Ureter (tissue), 1 donor: ENCODE measurements at places on chromosomes 13 and 19.

DNA sequence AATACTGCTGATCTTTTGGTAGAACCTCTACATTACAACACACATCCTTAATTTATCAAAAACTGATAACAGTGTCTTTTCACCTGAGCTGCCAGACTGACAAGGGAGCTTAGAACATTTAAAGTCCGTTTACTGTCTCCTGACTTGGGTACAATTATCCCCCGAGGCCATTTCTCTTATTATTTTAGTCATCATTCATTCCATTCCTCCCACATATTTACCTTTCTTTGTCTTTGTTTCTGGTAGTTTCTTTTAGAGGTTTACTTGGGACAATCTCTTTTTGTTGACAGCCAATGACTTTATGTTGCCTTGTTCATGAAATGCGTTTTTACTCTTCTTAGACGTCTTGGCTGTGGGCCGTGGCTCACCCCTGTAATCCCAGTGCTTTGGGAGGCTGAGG is 186.9 kb downstream of the PCCA start:
- DNase-seq, result no peak

DNA sequence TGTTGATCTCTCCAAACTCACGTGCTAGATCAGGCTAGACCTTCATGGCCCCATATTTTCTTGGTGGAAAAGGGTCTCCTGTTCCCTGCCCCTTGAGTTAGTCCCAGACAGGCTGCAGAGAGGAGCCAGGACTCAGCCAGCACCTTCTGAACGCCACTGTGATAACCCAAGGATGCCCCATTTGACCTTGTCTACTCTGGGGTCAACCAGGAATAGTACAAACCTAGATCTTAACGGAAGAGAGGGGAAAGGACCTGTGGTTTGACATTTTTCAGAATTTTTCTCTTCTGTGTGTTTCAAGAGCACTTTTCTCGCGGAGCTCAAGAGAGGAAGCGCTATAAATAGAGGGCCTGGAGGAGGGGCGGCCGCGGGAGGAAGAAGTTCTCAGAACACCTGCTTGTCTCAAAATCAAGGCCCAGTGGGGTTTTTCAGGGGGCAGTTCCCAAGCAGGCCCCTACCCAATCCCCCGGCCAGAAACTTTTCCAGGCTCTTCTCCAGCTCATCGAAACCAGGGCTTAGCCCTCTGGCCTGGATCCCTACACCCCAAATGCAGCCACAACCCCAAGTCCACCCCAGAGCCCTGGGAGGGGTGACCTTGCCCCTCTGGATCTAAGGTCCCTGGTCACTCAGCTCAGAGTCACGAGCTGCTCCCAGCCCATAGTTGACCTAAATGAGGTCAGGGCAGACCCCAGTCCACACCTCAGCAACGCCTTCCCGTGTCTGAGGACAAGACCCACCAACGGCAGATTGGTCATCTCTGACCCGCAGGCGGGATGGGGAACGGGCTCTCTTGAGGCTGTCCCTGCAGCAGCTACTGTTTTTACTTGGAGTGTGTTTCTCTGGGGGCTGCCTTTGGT is 75.6 kb upstream of the TM9SF2 start:
- no peak for DNase-seq

GRCh38 chr13:35830850-35831450 is 300.2 kb downstream of the DCLK1 start:
- no peak for DNase-seq

DNA sequence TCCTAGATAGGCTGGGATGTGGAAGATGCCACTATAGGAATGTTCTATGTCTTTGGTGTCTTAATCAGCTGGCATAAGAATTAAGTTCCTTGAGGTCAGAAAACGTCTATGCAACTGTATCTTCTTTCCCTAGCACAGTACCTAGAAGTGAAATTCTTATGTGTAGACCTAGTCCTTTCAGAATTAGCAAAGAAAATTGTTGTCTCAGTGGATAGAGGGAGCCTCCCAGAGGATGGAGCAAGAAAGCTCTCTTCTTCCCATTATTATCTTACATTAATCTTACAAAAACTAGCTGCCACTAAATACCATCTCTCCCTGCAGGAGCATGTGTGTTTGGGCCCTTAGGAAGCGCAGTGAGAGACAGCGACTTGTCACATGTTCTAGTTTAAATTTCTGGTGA is 11.6 kb downstream of the CLDN10 start:
- no peak for DNase-seq

GRCh38 chr19:12482509-12482886 is 2.1 kb downstream of the ZNF709 start:
- DNase-seq, result no peak

DNA sequence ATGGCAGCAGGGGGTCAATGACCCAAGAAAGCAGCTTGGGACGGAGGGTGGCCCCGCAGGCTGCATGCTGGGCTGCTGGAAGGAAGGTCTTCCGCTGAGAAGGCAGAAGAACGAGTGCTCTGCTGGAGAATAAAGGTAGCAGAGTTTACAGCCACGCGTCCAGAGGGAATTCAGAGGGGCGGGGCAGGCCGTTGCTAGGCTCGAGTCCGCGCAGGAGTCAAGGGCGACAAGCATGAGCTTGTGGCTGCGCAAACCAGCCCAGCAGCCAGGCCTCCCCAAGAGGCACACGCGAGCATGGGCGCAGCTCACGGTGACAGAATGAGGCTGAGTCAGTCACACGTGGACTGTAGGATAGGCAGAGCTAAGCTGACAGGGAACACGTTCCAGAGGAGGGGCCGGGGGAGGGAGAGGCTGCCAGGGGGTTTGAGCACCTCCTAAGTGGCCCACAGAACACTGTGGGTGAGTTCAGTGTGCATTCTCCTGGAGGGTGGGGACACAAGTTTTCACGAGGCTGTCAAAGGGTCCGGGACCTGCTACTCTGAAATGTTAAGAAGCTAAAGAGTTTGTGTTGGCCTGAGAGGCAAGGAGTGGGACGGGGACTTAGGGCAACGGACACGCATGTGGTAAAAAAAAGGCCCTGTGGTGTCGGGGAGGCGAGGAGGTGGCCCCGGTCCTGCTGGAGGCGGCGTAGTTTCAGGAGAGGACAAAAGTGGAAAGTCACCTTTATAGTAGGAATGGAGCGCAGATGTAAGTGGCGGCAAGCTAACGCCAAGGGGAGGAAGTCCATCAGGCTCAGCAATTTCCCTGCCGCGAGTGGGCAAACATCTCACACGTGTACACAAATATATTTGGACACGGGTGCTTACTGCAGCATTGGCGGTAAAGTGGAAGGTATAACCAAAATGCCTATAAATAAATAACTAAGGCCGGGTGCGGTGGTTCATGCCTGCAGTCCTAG is 17.7 kb downstream of the RFX2 start:
- peak; percentile 91 for DNase-seq

- DNase-seq, result no peak
Measured at GRCh38 chr19:43300876-43301765, 31.8 kb upstream of the PSG9 start.

- DNase-seq, result no peak
Measured at GRCh38 chr13:74061926-74062595, 72.1 kb downstream of the KLF12 start.

DNA sequence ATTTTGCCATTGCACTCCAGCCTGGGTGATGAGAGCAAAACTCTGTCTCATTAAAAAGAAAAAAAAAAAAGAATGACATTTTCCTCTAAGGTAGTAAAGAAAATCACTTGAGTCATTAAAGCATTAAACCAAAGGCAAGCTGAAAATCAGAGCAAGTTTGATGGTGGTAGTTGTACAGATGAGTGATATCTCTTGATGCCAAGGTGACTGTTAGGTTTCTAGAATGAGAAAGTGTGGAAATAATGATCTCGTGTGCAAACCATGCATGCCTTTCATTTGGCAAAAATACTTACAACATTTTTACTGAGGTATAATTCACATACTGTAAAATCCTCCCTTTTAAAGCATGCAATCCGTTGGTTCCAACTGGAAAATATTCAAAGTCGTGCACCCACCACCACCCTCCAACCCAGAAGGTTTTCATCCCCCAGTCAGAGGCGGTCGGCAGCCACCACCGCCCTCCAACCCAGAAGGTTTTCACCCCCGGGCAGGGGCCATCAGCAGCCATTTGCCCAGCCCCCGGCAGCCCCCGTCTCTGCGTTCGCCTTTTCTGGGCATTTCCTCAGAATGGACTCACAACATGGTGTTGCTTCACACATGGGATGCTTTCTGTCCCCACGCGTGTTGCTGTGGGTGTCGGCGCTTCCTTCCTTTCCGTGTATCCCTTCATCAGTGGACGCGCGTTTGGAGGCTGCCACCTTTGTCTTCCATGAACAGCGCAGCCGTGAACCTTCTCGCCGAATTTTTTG is 90.2 kb downstream of the ATP11A start:
- no peak for DNase-seq

DNA sequence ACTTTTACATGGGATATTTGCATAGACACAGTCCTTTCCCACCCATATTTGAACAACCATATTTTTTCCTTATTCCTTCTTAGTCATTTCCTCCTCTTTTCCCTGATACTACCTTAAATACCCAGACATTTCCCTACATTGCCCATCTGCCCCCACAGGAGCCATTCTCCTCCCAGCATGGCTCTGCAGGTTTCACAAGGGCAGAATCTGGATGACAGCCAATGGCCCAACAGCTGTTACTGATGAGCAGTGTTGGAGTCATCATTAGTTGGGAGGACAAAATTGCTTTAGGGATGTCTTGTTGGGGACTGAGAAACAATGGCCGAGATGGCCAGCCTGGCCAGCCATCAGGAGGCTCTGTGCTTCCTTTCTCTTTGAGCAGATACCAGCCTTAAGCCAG is 209.5 kb downstream of the KLF5 start:
- DNase-seq, result no peak

DNA sequence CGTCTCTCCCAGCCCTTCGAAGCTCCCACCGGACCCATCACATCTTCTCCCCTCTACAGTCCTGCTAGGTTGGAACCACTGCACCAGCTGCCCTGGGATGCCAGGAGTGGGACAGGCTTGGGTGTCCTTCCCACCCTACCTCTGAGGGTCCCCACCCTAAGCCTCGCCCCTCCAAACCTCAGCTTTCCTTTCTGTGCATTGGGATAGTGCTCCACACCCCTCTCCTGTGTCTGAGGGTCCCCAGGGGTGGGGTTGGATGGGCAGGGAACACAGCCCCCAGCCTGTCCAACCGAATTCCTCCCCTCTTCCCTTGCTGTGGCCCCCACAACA is 1.9 kb upstream of the BCL3 start:
- DNase-seq, result no peak

DNA sequence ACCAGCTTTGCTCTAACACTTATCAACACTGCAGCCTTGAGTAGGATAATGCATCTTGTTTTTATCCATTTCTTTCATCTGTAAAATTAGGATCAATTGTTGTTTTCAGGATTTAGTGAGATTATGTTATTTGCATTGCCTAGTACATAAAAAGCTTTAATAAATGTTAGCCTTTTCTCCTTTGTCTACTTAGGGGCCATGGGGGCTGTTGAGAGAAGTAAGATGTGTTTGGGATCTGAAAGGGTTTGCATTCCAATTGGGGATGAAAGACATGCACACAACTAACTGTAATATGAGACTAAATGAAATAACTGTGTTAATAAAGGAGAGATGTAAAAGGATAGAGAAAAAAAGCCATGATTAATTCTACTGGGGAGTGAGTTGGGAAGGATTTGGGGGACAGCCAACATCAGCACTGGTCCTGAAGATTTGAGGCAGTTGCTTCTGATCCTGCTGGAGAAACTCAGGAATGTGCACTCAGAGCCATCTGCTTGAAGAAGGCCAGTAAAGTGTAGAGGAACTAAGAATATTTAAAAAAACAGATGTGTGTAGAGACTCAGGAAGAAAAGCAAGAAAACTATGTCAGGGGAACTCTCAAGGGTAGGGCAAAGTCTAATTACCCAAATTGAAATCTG is 236.3 kb downstream of the OLFM4 start:
- DNase-seq, result no peak

DNA sequence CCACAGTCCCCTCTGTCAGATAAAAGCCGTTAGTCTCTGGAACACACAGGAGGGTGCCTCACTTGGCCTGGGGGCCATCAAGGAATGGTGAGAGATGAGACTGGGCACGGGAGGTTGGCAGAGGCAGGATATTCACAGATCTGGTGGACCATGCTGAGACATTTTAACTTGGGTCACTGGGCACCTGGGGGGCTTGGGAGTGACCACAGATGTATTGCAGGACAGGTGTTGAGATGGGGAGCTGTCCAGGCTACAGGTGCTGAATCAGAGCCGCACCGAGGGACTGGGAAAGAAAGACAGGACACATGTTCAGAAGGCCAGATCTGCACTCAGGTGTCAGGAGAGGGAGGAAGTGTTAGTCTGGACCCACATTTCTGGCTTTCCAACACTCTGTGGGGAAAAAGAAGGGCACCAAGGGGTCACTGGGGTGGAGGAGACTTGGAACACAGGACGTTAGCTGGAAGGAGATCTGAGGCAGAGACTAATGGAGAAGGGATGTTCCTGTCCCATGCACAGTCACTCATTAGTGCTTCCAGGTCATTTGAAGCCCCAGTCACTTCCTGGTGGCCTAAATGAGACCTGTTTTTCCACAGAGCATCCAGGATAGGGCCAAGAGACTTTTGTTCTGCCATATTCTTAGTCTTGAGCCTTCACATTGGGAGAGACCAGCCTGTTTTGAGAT is 56.1 kb downstream of the CHST8 start:
- DNase-seq, result no peak

DNA sequence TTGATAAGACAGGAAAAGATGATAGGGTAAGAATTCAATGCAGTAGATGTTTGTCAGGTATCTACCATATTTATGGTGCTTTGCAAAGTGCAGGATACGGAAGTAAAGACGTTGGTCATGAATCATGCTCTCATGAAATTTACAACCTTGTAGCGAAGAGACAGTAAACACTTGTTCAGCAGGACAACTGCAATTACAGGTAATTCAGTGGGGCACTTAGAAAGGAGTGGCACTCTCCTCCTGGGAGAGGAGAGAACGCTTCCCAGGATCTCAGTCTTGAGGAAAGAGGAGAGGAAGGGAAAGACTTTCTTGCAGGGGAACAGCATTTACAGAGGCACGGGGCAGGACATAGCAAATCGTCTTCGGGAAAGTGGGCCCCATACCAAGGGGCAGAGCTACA is 46.4 kb downstream of the SOX1 start:
- no peak for DNase-seq
